Stimulated activated CD8-positive, alpha-beta memory T cell treated with anti-CD3 and anti-CD28 coated beads, Interleukin-4, amount 100 ng/mL, for 1 hour (primary cell): ENCODE measurements at places on chromosomes 5 and 9.

- no peak for DNase-seq
These were observed 52.6 kb upstream of the TNC start for GRCh38 chr9:115170358-115171073.

DNA sequence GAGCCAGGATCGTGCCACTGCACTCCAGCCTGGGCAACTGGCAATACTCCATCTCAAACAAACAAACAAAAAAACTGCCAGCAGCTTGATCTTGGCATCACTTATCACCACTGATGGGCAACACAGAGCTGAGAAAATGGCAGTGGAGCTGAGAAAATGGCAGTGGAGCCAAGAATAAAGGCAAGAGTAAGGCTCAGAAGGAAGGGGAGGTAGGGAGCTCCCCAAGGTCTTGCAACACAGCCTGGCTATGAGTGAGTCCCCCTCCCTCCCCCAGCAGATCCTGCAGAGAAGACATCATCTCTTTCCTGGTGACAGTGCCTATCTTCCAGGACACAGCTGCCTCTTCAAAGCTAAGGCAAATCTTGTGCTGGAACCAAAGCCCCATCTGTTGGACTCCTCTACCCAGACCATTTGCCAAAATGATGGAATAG lies 70.3 kb downstream of the UGCG start:
- DNase-seq = no peak

GRCh38 chr5:148374690-148375360 lies 8.9 kb upstream of the FBXO38 start:
- no peak for DNase-seq

- no peak for DNase-seq
These were observed 158.9 kb downstream of the RMI1 start for GRCh38 chr9:84139296-84140070.

DNA sequence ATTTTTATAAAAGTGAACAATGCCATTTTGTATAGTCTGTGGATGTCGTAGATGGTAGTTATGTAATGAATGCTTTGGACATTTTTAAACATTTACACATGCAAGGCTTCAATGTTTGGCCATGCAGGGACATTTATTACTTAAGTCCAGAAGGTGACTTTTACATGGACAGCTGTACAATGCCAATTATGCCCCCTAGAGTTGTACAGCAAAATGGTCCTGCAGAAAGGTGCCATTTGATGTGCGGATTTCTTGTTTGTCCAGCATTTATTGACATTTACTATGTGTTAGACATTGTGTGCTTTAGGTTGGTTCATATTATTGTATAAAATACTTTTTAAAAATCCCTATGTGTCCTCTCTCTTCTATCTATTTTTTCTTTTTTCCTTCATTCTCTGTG lies 22.5 kb upstream of the COMMD10 start:
- DNase-seq = no peak

- DNase-seq = no peak
These were observed 15.0 kb upstream of the ORM1 start for GRCh38 chr9:114307899-114308267.

DNA sequence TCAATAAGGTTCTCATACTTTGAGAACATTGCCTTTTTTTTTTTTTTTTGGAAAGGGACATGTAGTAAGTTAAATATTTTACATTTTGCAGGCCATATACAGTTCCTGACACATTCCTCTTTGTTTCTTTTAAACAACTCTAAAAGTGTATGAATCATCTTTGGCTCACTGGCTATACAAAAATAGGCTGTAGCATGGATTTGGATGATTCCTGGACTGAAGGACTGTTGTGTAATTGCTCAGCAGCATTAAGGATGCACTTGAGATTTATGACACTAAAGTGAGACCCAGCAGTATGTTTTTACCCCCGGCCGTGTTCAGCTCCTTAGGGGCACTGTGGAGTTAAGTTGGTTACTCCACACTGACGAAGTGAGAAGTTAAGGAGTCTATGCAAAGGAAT lies 41.3 kb downstream of the VPS13A start:
- no peak for DNase-seq

DNA sequence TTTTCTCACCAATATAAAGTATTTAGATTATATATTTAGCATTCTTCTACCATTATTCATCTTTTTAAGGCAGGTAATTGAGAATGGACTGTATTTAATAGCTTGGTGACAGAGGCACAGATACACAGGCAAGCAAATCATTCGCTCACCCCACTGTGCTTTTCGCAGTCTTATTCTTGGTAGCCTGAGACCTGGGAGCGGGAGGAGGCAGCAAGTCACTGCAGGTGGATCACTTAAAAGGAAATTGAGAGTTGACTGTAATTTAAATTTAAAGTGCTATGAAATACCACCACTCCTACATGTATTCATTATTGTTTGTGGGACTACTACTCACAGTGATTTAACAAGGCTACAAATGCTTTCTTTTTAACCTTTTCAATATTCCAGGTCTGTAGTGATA lies 9.7 kb downstream of the RICTOR start:
- no peak for DNase-seq
